Ureter (tissue), 1 donor: ENCODE measurements at places on chromosomes 4 and X.

- no peak for DNase-seq
These were observed 55.0 kb downstream of the LRBA start for GRCh38 chr4:150960079-150960478.

- DNase-seq = peak; percentile 54
These were observed 85.3 kb upstream of the RBPJ start for GRCh38 chr4:26235500-26235899.

DNA sequence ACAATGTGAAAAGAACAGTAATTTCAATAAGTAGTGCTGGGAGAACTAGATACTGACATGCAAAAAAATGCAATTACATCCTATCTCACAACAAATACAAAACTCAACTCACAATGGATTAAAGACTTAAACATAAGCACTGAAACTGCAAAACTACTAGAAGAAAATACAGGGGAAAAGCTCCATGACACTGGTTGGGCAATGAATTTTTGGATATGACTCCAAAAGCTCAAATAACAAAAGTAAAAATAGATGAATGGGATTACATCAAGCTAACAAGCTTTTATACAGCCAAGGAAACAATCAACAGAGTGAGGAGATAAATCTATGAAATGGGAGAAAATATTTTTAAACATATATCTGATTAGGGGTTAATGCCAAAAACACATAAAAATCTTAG lies 53.1 kb downstream of the ANKRD17 start:
- no peak for DNase-seq

GRCh38 chr4:102761296-102761701 lies 531 bp upstream of the MANBA start:
- no peak for DNase-seq

DNA sequence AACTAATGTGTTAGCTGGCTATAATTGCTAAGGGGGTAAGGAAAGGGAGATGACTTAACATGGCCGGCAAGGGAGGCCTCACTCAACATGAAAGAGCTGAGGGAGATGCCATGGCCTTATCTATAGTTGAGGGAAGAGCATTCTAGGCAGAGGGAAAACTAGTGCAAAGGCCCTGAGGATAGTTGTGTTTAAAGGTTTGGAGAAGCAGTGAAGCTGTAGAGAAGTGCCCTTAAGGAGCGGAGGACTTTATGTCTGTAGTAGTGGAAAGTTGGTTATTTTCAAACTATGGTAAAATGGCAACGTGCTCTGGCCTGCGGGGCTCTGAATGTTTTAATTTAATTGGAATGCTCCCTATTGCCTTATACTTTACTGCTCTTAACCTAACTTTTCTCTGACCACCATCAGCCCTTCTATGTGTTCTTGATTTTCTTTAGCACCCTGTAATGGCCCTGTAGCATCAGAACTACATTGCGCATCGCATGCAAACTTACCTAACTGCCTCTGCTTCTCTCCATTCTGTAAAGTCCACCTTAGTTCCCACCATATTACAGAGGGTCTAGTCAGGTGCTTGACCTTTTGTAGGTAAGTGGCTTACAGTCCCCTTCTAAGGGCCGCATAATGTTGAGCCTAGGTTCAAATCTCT lies 35.8 kb downstream of the ERVMER34-1 start:
- no peak for DNase-seq

- no peak for DNase-seq
These were observed 634.7 kb upstream of the FAM241A start for GRCh38 chr4:111510535-111510934.

DNA sequence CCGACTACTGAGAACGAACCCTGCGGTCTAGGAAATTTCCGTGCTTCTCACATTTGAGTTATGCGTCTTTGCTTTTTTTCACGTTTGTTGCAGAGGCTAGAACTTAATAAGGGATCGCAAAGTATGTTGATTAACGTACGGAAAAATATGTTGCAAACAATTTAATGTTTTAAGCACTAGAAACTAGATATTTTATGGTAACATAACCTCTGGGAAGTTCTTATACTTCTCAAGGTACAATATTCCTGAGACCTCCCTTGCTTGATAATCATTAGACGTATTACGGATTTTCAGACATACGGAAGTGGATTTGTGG lies 639 bp upstream of the PRDM5 start:
- no peak for DNase-seq

- no peak for DNase-seq
These were observed 2.8 kb upstream of the NKX1-1 start for GRCh38 chr4:1409079-1409478.

GRCh38 chr4:26786916-26787315 lies 73.7 kb upstream of the STIM2 start:
- no peak for DNase-seq

DNA sequence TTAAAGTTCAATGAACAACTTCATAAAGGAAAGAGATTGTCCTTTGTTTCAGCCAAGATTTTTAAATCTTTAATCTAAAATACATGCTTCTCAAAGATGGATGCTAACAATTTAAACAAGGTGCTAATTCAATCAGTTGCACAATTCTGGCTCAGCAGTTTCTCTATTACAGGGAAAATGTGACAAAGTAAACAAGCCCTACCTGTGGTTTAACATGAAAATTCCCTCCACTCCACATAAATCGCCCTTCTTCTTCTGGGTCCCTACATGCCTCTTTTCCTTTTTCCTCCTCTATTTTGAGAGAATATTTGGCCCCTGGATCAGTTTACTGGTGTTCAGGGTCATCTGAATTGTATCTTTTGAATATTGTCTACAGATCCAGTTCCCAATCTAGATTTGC lies 80.6 kb downstream of the FRYL start:
- no peak for DNase-seq

GRCh38 chrX:139930916-139931645 lies 1.8 kb downstream of the ATP11C start:
- DNase-seq = no peak

DNA sequence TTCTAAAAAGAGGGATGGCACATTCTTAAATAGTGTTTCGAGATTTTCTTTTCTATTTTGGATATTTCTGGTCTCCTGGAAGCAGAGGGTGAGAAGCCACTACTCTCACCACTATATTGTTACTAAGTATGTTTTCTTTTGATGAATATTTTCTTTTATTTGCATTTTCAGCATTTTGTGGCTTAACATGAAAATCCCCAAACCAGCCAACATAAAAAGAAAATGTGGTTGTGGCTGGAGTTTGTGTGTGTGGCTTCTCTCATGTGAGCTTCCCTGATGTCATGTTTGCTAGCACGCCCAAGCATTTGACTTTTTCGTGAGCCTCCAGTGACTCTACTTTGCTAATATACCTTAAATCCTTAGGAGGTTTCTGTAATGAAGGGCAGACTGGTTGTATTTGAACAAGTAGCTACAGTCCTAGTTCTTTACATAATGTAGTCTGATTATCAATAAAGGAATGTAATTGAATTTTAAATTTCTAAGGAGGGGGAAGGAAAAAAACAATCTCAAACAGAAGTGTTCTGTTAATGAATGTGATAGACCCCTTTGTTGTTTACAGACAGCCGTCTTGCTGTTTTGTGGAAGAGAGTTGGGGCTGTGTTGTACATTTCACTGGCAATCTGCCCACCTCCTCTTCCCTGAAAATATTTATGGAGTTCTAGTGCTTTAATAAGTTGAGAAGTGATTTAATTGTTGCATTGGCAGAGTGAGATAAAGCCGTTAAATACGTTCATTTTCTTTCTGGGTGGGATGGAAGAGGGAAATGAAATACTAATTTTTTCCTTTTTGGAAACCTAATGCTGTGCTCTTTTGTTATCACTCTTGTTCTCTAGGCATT lies 114.6 kb downstream of the ARHGAP10 start:
- no peak for DNase-seq

- DNase-seq = no peak
These were observed 51.5 kb downstream of the STARD8 start for GRCh38 chrX:68698942-68699341.

DNA sequence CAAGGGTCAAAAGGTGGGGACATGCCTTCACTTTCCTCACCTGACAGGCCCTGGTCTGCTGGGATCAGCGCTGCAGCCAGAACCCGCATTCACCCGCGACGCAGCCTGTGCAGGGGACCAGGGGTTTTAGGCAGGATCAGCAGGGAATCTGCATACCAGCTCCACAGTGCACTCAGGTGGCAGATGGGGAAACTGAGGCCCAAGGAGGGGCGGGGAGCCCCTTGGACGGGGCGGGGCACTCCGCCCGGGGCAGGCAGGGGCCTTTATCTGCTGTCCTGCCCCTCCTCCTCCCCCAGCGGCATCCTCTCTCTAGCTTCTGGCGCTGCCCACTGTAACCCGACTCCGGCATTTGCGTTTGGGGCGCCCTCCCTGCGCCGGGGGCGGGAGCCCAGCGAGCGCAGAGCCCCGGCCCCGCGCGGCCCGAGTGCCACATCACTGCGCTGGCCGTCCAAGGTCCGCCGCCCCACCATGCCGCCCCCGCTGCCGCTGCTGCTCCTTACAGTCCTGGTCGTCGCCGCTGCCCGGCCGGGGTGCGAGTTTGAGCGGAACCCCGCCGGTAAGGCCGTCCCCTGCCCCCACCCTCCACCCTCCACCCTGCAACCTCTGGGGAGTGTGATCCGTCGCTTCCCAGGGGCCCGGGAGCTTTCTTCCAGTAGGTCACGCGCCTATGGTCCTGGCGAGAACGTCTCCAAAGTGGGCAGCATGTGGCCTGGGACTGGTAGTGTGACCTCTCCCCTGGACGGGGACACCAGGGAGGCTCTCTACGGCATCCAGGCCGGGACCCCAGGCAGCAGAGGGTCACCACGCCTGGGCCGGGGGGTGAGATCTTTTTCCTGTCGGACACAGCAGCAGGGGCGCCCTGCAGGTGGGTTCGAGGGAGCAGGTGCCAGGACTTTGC lies at the start of gene CPZ:
CPZ (plus strand) TSS at position 400 of the 898 bp plus-strand sequence; CDS start at position 469, 69 bp downstream.
- no peak for DNase-seq

DNA sequence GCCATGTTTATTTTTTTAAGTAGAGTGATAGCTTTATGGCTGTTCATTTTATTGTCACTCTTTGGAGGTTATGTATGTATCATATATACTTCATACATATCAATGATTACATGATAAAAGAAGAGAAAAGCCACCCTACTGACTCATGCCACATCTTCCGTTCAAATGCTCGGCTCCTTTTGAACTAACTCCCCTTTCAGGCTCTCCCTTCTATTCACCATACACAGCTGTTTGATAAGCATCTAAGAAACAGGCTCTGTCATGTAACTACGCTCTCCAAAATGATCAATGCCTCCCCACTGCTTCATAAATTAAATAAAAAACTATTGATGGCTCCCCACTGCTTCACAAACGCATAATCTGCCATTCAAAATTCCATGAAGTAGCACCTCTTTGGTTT lies 89.4 kb downstream of the SEL1L3 start:
- no peak for DNase-seq

- DNase-seq = no peak
These were observed 32.0 kb upstream of the TMEM131L start for GRCh38 chr4:153434190-153434589.

DNA sequence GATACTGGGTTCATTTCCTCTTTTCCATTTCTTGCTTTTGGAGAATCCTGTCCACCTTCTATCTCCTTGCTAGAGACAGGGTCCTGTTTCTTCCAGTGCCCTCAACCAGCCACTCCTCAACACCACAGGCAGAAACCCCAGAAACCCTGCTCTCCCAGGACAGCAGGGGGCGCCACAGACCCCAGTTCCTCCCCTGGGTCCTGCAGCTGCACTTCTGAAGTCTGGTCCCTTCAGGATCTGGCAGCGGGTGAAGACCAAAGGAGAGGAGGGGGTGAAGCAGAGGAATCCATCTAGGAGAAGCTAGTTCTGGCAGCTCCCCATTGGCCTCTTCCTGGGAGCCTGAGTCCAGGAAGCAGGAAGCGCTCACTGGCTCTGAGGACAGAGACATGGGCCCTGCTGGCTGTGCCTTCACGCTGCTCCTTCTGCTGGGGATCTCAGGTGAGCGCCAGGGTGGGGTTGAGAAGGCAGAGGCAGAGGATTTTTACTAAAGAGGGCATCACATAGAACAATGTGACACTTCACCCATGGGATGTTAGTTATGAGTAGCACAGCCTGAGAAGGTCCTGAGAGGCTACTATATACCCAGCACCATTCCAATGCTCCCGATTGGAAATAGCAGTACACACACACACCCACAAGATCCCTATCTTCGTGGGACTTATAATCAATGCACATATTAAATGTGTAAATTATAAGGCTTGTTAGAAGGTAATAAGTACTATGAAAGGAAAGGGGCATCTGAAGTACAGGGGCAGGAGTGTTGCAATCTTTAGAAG lies at the start of gene PRSS48:
PRSS48 (plus strand) TSS at position 375 of the 776 bp plus-strand sequence; CDS start at position 387, 12 bp downstream.
- DNase-seq = peak; percentile 49

GRCh38 chr4:134787315-134787714 lies 585.7 kb upstream of the PABPC4L start:
- no peak for DNase-seq

DNA sequence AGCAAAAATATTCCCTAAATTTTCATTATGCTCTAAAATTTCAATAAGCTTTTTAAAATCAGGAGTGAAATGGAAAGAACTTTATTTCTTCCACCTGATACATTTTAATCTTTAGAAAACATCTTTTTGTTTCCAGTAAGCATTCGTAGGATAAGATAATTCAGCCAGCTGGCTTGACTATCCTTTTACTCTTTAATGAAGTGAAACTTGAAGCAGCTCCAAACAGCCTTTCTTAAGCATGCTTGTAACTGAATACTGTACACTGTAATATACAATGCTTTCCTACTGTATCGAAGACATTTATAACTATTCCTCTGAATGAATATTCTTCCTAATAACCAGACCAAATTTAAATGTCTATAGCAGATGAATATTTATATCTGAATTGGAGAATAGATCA lies 98.8 kb downstream of the KLHL4 start:
- DNase-seq = no peak

- peak; percentile 59 for DNase-seq
These were observed 80.9 kb downstream of the FAM114A1 start for GRCh38 chr4:38948551-38948950.

DNA sequence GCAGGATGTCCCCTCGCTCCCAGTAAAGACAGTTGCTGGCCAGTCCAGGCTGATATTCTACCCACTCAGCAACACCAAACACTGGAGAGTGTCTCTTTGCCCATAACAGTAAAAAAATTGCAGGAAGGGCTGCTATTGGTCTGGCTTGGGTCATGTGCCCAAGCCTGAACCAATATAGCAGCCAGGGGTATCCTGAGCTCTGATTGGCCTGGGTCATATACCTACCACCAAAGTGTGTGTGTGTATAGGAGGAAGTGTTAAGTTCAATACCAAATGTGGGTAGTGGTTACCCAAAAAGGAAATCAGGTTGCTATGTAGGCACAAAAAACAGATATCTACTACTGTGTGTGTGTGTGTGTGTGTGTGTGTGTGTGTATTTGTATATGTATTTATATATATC lies 373.2 kb downstream of the BCOR start:
- DNase-seq = no peak

DNA sequence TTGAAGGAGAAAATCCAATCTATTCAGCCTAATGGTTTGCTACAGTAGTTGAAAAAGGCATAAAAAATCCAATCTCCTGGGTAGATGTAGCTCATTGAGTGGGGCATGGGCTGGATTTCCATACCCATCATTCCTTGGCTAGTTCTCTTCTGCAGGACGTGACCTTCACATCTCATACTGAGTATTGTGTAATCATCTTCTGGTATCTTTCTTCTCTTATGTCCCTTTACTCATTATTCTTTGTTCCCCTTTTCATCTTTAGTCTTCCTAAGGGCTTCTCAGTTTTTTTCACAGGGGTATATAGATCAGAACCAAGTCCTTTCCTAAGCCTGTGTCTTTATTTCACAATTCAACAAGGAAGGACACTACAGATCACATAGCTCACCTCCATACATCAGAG lies 727.6 kb upstream of the MAGEB2 start:
- no peak for DNase-seq

GRCh38 chr4:163878336-163879121 lies 384.0 kb downstream of the TMA16 start:
- no peak for DNase-seq
